ENCODE measurements at places on chromosomes 13 and 19.

DNA sequence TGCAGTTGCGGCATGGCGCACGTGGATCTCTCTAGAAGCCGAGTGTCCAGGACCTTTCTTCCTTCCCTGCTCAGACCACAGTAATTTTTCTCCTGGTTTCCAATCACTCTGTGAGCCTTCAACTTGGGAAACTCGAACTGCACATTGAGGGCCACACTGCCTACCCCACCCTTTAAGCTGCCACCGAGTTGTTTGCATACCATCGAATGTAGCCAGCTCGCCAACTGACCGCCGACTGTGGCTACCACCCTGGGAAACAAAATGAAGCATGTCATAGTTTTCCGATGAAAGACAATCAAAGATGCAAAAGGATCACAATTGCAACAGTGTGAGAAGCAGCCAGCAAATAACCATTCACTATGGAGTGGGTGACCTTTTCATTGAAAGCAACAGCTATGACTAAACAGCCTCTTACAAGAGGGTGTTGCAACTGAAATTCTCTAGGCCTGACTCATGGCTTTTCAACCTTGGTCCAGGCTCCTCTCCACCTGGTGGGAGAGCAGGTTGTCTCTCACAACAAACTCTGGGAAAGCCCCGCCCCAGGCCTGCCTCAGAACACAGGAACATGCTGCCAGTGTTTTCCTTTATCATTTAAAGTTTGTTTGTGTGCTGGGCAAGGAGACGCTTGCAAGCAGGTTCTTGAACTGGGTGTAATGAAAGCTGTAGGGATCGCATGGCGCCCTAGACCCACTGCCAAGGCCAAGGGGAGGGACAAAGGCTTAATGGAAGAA lies 141.7 kb upstream of the SERP2 start:
- DNase-seq, result peak; percentile 81

DNA sequence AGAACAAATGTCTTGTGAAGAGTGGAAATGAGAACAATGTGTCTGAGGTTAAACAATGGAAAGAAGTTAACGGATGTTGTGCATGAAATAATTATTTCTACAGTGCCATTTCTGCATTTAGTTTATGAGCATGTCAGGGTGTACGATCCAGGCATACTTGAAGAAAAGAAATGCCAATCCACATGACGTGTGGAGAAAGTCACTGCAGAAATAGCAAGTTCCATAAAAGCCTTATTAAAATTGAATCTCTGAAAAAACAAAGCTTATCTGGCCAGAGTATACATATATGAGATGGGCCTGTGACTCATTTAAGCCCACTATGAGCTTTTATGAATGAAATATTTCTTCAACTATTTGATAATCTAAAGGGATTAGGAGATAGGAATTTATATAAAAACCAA lies 426.1 kb downstream of the EFNB2 start:
- DNase-seq, result peak; percentile 94

GRCh38 chr13:41311406-41312175 lies 524 bp downstream of the NAA16 start:
- DNase-seq, result peak; percentile 28

GRCh38 chr19:43148233-43148632 lies 38.1 kb downstream of the PSG5 start:
- DNase-seq, result no peak

GRCh38 chr19:19053508-19054314 lies 10.1 kb upstream of the SLC25A42 start:
- DNase-seq, result peak; percentile 55

GRCh38 chr19:49155820-49156346 lies 687 bp upstream of the HRC start:
- DNase-seq, result no peak

- no peak for DNase-seq
Measured at GRCh38 chr19:45790942-45791341, 1.7 kb downstream of the DMWD start.

Measured in fibroblast of skin of scalp (primary cell).